Activated CD8-positive, alpha-beta memory T cell treated with anti-CD3 and anti-CD28 coated beads for 1 hour (primary cell): ENCODE measurements at places on chromosomes 12 and 14.

GRCh38 chr12:3102771-3103410, 25.7 kb downstream of the TSPAN9 start:
- no peak for DNase-seq

- DNase-seq = no peak
Observed at GRCh38 chr14:32134448-32135097, 57.5 kb downstream of the ARHGAP5 start.

DNA sequence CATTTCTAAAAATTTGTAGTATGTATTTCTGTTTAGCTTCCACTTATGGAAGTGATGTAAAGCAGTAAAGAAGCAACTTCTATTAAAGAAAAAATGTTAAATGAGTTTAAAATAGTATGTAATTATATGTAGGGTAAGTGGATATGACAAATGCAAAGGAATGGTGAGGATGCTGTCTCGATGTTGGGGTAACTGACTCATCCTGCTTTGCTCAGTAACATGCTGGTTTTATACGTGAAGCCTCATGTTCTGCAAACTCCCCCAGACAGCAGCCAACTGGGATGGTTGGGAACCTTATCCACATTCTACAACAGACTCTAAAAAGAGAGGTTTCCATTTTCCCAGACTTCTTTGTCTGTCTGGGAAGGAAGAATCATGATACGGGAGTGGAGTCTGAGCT, 1006.4 kb upstream of the TMEM132C start:
- no peak for DNase-seq

DNA sequence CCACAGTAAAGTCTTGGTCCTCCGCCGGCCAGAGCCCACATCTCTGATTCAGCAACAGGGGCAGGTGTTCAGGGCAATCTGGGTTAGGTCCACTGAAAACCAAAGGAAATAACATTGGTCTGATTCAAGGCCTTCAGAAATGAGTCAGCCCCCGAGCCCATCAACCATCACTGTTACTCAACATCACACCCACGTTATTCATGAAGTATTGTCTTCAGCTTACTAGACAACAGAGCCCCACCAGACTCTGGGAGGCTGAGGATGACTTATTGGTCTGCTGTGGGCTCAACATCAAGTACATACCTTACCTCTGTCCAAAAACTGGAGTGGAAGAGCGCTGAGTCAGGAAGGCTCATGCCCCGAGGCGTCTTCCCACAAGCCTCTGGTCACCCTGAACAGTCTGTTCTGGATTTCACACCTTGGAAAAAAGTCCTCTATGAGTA, 97.5 kb downstream of the ZFP36L1 start:
- DNase-seq = no peak

- DNase-seq = peak; percentile 100
Observed at GRCh38 chr12:52050758-52051541, at the start of gene NR4A1. Gene NR4A1 (plus strand): TSS chr12:52051442. CDS start chr12:52054329, 2,887 bp downstream.

DNA sequence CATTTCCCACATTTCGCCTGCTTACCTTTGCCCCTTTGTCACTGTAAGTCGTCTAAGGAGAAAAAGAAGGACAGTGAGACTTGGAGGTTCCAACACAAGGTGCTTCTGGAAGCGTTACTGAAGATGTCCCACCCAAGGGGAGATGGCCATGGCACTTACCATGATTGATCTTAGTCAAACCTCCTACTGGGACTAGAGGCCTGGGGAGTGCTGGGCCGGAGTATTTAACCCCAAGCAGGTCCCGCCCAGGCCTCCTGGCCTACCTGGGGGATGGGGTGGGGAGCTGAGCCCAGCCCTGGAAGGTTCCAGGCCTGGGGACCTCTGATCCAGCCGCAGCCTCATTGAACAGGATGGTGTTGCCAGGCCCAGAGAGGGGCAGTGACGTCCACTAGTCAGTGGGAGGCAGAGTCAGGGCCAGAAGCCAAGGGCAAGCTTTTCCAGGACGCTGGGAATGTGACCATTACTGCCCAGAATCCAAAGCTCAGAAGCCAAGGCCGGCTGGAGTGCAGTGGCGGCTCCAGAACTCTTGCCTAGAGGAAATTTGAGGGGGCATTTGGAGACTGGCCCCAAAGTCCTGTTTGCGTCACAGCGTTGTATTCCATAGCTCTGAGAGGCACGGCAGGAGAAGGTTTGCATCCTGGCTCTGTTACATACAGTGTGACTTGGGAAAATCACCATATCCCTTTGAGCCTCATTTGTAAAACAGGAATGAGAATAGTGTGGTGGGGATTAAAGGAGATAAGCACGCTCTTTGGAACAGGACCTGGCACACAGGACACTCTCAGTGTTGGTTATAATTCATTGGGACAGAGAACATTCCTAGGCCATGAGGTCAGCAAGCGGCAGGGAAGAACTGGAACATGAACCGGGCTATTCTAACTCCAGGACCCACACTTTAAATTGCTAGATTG, at the start of gene HPD:
HPD (minus strand) TSS at position 198 of the 911 bp plus-strand sequence; CDS start at position 162, 36 bp downstream.
- DNase-seq = no peak

GRCh38 chr12:44582521-44582920, 293.6 kb downstream of the NELL2 start:
- no peak for DNase-seq
